ENCODE measurements at places on chromosomes 13 and 19.

GRCh38 chr19:14530506-14530905 lies 1.1 kb downstream of the TECR start:
- no peak for DNase-seq

- no peak for DNase-seq
Observed at GRCh38 chr13:21595546-21595822, 8.5 kb downstream of the MICU2 start.

- no peak for DNase-seq
Observed at GRCh38 chr19:48668332-48668731, 4.5 kb downstream of the NTN5 start.

- DNase-seq = no peak
Observed at GRCh38 chr19:3129112-3129511, 6.7 kb upstream of the GNA15 start.

DNA sequence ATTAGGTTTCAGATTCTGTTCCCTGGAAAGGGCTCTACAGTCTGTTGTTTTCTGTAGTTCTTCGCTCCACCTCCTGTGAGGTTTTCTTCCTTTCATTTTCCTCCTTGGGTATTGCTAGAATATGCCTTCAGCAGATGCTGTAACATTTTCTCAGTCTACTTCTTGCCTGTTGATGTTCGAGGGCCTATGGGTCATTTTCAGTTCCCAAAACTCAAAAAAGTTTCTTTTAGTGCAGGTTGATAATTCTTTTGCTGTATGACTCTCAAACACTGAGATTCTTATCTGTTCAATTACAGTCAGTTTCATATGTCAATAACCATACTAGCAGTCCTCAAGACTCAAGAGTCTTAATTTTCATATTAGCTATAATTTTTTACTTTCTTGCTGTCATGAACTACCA lies 268.3 kb downstream of the RFC3 start:
- no peak for DNase-seq

DNA sequence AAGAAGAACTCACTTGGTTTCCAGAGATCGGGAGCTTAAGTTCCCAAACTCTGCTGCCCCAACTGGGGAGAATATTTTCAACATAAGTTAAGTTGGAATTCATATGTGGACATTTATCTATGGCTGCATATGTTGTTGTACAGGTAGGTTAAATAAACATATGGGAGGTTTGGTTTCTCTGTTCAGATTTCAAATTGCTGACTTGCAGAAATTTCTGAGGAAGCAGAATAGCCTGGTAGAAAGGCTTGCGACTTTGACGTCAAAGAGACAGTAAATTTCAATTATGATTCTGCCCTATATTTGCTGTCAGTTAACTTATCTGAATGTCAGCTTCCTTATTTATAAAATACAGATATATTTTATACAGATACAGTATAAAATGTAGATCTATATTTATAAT lies 40.0 kb upstream of the TPP2 start:
- no peak for DNase-seq

DNA sequence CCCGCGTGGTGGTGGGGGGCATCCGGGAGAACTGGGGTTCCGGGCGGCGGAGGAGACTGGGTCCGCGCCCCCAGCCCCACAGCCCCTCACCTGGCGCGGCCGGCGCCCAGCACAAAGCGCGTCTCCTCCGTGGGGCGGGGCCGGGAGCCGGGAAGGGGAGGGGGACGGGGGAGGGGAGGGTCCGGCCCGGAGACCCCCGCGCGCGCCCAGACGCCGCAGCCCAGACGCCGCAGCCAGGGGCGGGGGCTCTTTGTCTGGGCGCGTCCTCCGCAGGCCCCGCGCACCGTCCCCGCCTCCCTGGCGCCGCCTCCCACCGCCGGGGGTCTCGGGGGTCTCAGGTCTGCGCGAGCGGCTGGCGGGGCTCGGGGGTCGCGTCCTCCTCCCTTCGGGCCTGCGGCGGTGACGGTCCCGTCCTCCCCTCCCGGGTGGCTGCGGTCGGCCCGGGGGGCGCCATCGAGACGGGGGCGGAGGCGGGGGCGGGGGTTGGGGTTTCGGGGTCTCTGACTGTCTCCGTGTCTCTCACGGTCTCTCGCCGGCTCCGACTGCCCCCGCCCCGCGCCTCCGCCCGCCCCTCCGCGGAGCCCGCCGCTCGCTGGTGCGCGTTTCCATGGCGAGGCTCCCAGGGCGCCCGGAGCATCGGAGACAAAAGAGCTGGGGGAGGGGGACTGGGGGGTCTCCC lies at the start of gene PLPPR3:
PLPPR3 (minus strand) TSS at position 131 of the 679 bp plus-strand sequence. CDS start 396 bp downstream, outside the sequence.
- DNase-seq = no peak

DNA sequence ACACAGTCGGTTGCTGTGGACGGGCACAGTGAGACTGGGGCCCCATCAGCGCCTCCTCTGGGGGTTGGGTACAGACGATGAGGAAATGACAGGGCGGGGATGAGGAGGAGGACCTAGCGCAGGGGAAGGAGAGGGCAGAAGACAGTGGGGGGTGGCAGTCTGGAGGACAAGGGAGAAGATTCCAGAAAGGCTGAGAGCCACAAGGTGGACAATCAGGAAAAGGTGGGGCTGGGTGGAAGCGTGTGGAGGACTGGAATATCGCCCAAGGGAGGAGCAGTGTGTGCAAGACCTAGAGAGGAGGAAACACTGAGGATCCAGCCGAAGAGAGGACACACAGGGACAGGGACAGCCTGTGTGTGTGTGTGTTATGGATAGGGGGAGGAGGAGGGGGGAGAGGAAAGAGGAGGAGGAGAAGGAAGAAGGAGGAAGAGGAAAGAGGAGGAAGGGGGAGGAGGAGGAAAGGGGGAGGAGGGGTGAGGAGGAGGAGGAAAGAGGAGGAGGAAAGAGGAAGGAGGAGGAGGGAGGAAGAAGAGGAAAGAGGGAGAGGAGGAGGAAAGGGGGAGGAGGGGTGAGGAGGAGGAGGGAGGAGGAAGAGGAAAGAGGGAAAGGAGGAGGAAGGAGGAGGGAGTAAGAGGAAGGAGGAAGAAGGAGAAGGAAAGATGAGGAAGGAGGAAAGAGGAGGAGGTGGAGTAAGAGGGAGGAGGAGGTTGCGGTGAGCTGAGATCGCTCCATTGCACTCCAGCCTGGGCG lies 15.8 kb upstream of the GARIN5A start:
- no peak for DNase-seq

- DNase-seq = no peak
Observed at GRCh38 chr13:104460554-104460953, 1394.3 kb upstream of the SLC10A2 start.

DNA sequence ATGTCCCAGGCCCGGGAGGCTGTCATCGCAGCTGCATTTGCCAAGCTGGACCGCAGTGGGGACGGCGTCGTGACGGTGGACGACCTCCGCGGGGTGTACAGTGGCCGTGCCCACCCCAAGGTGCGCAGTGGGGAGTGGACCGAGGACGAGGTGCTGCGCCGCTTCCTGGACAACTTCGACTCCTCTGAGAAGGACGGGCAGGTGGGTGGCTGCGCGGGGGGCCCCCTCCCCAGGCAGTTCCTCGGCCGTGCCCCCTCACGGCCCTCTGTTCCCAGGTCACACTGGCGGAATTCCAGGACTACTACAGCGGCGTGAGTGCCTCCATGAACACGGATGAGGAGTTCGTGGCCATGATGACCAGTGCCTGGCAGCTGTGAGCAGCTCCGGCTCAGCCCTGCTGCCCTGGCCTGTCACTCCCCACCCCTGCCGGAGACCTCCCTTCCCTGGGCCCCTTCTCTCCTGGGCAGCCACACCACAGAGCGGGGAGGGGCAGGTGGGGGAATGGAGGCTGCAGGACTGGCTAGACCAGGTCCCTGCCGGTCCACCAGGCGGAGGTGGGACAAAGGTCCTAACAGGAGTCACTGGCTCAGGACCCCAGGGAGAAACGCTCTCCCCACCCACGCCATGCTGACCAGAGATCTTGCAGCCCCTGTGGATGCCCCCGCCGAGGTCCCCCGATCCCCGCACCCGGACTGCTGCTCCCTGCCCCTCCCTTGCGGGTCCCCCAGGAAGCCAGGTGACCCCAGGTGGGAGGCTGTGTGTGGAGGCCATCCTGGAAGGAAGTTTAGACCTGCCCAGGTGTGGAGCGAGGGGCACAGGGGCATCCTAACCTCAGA lies 1.1 kb downstream of the CAPS start:
- no peak for DNase-seq

- DNase-seq = no peak
Observed at GRCh38 chr13:28719227-28720055, 671 bp upstream of the SLC46A3 start.

- DNase-seq = no peak
Observed at GRCh38 chr13:20404488-20405222, 121.0 kb downstream of the CRYL1 start.

DNA sequence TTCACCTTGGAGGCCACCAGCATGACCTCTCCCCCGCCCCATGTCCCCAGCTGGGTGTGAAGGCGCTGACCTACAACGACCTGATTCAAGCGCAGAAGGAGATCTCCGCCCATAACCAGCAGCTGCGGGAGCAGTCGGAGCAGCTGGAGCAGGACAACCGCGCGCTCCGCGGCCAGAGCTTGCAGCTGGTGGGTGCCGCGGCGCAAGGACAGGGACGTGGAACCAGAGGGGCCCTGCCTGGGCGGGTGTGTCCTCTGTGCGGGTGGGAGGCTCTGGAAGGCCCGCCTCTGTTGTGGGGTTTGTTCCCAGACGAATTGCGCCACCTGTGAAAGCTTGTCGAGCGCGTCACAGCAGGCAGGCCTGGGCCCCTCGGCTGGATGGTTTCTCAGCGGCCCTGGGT lies 22.3 kb downstream of the PLEKHJ1 start:
- no peak for DNase-seq
